ENCODE measurements at places on chromosomes 3 and 15.

DNA sequence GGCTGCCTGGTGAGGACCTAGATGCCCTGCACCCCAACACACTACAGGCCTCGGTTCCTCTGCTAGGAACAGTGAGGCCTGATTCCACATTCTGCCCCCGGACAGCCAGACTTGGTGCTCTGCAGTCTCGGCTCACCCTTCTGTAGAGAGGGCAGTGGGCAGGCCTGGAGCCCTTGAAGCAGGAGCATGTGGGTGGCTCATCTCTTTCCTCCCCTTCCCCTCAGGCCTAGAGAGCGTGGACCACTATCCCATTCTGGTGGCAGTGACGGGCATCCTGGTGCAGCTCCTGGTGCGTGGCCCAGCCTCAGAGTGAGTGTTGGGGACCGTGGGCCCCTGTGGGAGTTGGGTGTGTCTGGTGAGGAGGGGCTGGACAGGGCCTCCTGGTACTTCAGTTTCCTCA lies 3.3 kb downstream of the AMIGO3 start:
- no peak for DNase-seq

- no peak for DNase-seq
Measured at GRCh38 chr3:140376136-140376889, 301.6 kb upstream of the TRIM42 start.

GRCh38 chr15:31069360-31070000 lies 32.0 kb downstream of the TRPM1 start:
- DNase-seq, result no peak

- no peak for DNase-seq
Measured at GRCh38 chr15:100341239-100341749, 481 bp downstream of the ADAMTS17 start.

DNA sequence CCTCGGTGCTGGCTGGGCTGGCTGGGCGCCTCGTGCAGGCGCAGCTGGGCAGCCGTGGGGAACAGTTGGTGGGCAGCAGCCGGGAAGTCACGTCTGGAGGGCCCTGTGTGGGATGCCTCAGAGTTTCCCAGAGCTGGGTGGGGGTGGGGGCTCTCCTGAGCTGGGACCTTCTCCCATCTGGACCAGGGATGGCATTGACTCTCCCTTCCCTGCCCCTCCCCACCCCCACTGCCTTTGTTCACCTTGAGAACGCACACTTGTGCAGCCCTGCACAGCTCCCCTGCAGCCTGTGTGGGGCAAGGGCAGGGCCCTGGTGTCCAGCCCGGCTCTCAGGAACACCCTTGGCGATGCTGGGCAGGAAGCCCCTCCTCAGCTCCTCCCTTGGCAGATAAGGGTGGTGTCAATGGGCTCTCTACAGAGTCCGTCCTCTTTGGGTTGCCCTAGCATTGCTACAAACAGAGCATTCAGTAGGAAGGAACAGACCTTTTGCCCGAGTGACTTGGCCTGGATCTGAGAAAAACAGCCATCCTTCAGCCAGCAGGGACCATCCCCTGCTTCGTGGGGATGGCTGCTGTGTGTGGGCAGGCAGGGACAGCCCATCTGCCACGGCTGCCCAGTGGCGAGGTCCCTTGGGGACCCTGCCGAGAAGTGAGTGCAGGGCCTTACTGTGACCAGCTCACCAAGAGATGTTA lies 25.5 kb upstream of the KLF13 start:
- no peak for DNase-seq

DNA sequence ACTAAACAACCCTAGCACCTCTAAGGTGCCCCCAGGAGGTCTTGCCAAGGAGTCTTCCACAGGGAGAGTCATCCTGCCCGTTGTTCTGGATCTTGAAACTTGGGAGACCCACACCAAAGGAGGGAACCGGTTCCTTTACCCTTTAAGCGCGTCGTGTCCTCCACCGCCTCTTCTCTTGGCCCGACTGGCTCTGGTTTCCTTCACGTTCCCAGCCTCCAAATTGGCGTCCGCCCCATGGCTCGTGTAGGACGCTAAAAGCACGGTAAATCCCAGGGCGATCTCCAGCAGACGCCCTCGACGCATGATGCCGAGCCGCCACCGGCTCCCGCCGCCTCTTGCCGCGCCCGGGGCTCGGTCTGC lies 1.1 kb downstream of the FBN1 start:
- DNase-seq, result peak; percentile 53

DNA sequence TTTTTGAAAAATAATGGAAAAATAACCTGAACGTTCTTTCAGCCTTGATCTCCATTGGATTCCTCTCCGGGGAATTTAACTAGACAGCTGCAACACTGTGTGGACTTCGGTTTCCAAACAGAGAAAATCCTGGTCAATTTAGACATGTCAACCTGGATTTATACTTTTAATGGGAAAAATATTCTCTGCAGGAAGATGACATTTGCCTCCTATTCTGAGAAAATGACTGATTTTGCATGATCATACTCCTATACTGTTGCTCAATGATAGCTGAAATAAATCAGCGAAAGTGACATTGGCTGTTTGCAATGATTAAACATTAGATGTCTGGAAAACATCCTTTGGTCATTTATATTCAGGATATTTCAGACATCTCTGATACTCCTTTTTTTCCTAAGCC lies 94.8 kb downstream of the GABRG3 start:
- DNase-seq, result no peak

GRCh38 chr3:55588146-55588765 lies 101.2 kb upstream of the WNT5A start:
- peak; percentile 39 for DNase-seq

DNA sequence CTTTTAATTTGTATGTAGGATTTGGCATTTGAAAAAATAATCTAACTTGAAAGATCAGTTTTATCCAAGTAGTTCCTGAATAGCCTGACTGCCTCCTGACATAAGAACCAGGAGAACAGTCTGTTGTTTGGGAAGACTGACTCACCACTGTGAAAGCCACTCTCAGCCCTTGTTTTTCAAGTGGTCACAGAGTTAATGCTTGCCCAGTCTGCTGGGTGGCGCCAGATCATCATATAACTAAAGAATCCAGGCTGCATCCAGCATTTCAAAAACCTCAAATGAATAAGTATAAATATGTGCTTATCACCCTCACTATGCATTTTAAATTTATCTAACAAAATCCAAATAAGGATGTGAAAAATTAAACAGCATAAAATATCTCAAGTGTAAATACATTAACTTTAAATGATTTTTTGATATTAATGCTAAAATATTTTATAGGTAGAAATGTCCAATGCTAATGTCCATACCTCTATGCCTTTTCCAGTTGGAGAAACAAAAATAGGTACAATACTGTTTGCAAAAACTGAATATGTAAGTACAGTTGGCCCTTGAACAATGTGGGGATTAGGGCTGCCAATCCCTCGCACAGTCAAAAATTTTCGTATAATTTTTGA lies 26.9 kb upstream of the ZBBX start:
- no peak for DNase-seq

All from GM13976 (cell line).